ENCODE measurements at places on chromosomes 4 and X.
A peak's percentile ranks its signal among the peaks of the same experiment; 100 is the strongest.

GRCh38 chr4:174281182-174281737, 2.2 kb downstream of the FBXO8 start:
- DNase-seq = no peak

GRCh38 chrX:153161952-153162351, 17.1 kb upstream of the MAGEA1 start:
- no peak for DNase-seq

DNA sequence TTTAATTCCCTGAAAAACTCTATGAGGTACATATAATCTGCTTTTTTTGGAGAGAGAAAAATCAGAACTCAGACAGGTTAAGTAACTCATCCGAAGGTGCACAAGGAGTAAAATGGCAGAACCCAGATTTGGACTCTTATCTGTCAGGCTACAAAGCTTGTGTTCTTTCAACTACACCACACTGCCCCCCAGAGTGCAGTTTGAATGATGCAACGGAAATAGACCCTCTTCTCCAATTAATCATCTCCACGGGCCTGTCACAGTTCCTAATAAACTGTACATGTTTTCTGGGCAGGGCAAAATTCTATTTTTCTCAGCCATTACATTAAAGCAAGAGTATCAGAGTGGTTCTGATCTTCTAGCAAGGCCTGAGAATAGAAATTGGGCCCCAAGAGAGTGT, 35.3 kb upstream of the DCX start:
- DNase-seq = no peak

DNA sequence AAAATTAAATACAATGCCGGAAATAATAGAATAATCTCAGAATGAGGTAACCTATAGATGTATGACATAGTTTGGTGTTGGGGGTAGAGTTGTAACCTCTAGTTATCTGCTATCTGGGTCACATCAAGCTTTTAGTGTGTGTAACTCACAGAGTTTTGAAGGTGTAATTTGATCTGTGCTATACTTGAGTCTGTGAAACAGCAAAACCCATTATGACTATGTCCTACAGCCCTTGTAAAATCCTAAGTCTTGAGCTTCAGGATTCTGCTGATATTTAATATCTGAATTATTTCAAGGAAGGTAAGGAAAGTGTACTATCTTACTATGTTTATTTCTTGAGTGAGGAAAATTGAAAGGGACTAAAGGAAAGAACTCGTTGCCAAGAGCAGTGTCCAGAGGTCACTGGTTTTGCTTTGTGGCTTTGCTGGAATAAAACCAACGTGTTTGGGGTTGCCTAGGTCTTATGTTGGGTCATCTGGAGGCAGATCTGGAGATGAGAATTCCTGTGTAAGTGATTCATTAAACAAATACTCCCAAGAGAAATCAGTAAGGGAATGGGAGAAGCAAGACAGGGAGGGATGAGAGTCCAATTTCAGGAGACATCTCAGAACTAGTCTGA, 107.8 kb upstream of the CBLL2 start:
- DNase-seq = no peak

DNA sequence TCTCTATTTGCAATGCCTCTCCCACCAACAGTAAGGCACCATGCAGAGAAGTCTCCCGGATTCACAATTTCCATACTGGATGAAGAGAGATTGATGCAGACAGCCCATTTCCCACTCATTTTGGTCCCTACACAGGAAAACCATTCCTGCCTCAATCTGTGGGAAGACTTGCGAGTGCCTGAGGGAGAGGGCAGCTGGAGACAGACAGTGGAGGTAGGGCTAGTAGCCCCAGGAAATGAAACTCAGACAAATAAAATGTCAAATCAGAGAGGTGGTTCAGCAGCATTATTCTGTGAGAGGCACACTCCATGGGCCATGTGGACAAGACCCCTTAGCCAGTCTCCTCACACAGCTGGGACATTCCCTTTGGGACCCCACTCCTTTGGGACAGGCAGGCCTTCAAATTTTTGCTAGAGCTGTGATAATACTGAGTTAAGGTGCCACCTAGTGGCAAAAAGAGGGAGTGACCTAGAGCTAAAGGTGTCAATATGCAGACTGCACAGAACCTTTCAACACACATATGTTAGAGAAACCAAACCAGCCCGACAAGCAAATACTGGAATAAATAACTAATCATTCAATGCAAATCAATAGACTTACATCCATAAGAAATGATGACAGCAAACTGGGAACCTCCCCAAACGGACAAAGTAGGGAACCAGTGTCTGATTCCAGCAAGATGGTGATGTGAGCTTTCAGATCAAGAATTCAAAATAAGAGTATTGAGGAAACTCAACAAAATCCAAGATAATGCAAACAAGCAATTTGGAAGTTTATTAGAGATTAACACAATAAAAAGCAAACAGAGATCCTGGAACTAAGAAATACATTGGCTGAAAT, 1865.3 kb upstream of the AGA start:
- DNase-seq = no peak

GRCh38 chrX:46036508-46036907, 508.7 kb downstream of the ZNF674 start:
- no peak for DNase-seq

- DNase-seq = no peak
Observed at GRCh38 chr4:54237770-54238169, 8.7 kb downstream of the PDGFRA start.

- DNase-seq = peak; percentile 36
Observed at GRCh38 chrX:9530848-9531274, 66.0 kb downstream of the TBL1X start.

- no peak for DNase-seq
Observed at GRCh38 chrX:79089896-79090584, 54.4 kb upstream of the GPR174 start.
